ENCODE measurements at places on chromosomes 7 and 10. TPM values are rescaled to one million over a fixed set of nuclear protein-coding genes. Genes with fewer than 3 reads are reported as not detected.

DNA sequence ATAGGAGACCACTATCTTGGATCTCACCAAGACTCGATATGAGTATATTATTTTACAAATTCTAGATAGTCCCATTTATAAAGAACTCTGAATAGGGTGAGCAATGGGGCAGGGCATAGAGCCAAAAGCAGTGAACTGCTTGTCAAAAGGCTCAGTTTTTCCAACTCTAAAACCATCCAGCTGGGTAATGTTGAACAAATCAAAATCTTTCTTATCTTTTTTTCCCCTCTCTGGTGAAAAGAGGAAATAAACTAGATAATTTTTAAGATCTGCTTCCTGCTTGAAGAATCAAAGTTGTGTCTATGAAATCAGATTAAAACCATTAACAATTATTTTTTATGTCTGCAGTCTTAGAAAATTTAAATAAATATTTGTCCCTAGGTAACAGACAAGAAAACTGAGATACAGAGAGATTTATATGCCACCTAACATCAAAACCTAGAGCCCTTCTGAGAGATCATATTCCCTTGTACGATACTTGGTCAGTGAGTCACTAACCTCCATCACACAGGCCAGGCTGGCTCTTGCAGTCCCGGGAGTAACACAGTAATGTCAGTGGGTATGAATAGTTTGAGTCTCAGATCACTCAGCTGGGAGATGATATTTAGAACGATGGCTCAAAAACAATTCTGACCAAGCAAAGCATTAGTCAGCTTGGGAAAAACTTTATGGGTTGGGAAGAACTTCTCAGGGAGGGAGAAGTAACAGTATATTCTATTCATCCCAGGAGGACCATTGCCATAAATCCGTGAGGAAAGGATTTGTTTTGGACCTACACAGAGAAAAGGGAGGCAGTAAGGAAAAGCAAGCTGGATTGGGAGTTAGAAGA, 178.8 kb downstream of the REEP3 start:
- peak; percentile 97 for DNase-seq

GRCh38 chr10:58239561-58240169, 28.0 kb downstream of the IPMK start:
- no peak for DNase-seq

- DNase-seq: no peak
These were observed 2.0 kb upstream of the IL2RA start for GRCh38 chr10:6064119-6064518.

GRCh38 chr7:3892157-3892556, 591.1 kb downstream of the SDK1 start:
- peak; percentile 60 for DNase-seq

- DNase-seq: no peak
These were observed 135.5 kb downstream of the BICC1 start for GRCh38 chr10:58648131-58648530.

GRCh38 chr10:49161411-49161997, 26.7 kb downstream of the TMEM273 start:
- peak; percentile 51 for DNase-seq

GRCh38 chr10:23675585-23675984, 236.7 kb downstream of the OTUD1 start:
- no peak for DNase-seq

The DNAJC1 gene
- 61.6 TPM for total RNA-seq

The PODXL gene
- total RNA-seq: 0.65 TPM

The PCDH15 gene
- total RNA-seq: not detected
